Neural crest cell (in vitro differentiated cells): ENCODE measurements at places on chromosomes 13 and 19. TPM values are rescaled to one million over a fixed set of nuclear protein-coding genes. Genes with fewer than 3 reads are reported as not detected.

The CKM gene
- total RNA-seq = not detected in 2 replicates

The ZNF835 gene
- 0.11 TPM in 1 of 2 replicates, not detected in the other for total RNA-seq

The TINCR gene
- 0.37 and 0.55 TPM in 2 replicates for total RNA-seq

The ZSWIM9 gene
- total RNA-seq = 11.2 and 13.4 TPM in 2 replicates

The ZNF441 gene
- total RNA-seq = 3.9 and 5.7 TPM in 2 replicates

The FPR2 gene
- total RNA-seq = not detected in 2 replicates

The PLPP2 gene
- total RNA-seq = 0.89 and 1.1 TPM in 2 replicates

The CDX2 gene
- total RNA-seq = 1.3 and 2.4 TPM in 2 replicates

The RCBTB2 gene
- total RNA-seq = 25.2 and 26.3 TPM in 2 replicates

The ERICH6B gene
- total RNA-seq = not detected in 2 replicates

The DZIP1 gene
- total RNA-seq = 71.0 and 71.1 TPM in 2 replicates

The ZNF211 gene
- total RNA-seq = 22.9 and 23.4 TPM in 2 replicates

GRCh38 chr13:46491641-46492040, 61.3 kb upstream of the LRCH1 start:
- peaks cover 27% of the 10 kb centered on the region for H3K4me1 ChIP-seq
- DNase-seq = no peak
- no peak overlapping the region for H3K27ac ChIP-seq

GRCh38 chr19:46176116-46176860, 28.2 kb downstream of the IGFL2 start:
- no peak overlapping the region for H3K27ac ChIP-seq
- H3K36me3 ChIP-seq = no peaks in the 10 kb centered on the region
- DNase-seq = no peak
- H3K4me3 ChIP-seq = no peak overlapping the region
- H3K4me1 ChIP-seq = no peaks in the 10 kb centered on the region

- no peaks in the 10 kb centered on the region for H3K4me1 ChIP-seq
- no peak for DNase-seq
- no peaks in the 10 kb centered on the region for H3K27me3 ChIP-seq
- H3K27ac ChIP-seq = no peak overlapping the region
- H3K4me3 ChIP-seq = no peak overlapping the region
Measured at GRCh38 chr13:60369242-60369641, 27.8 kb upstream of the TDRD3 start.

GRCh38 chr19:52176574-52176973, 5.2 kb upstream of the ZNF836 start:
- no peaks in the 10 kb centered on the region for H3K27me3 ChIP-seq
- peaks cover 16% of the 10 kb centered on the region for H3K4me1 ChIP-seq
- H3K36me3 ChIP-seq = peaks cover 6% of the 10 kb centered on the region
- H3K4me3 ChIP-seq = peak overlapping the region; percentile 54

- no peak overlapping the region for H3K27ac ChIP-seq
- DNase-seq = no peak
- peak overlapping the region; percentile 2 for H3K4me3 ChIP-seq
- H3K36me3 ChIP-seq = peaks cover 37% of the 10 kb centered on the region
Measured at GRCh38 chr19:43664018-43664417, 6.0 kb downstream of the PLAUR start.

GRCh38 chr13:114069376-114070097, 62.9 kb downstream of the RASA3 start:
- peaks cover 11% of the 10 kb centered on the region for H3K36me3 ChIP-seq
- no peak for DNase-seq
- H3K4me3 ChIP-seq = no peak overlapping the region
- peak overlapping the region; percentile 87 for H3K27ac ChIP-seq
- peaks cover 6% of the 10 kb centered on the region for H3K27me3 ChIP-seq

- no peak overlapping the region for H3K4me3 ChIP-seq
- DNase-seq = no peak
- no peaks in the 10 kb centered on the region for H3K27me3 ChIP-seq
Measured at GRCh38 chr13:41053384-41053826, 7.9 kb upstream of the WBP4 start.

GRCh38 chr13:33639626-33640080, 178.3 kb upstream of the RFC3 start:
- H3K4me3 ChIP-seq = no peak overlapping the region
- no peaks in the 10 kb centered on the region for H3K27me3 ChIP-seq
- H3K4me1 ChIP-seq = peaks cover 39% of the 10 kb centered on the region
- no peak for DNase-seq
- no peaks in the 10 kb centered on the region for H3K36me3 ChIP-seq
- H3K27ac ChIP-seq = no peak overlapping the region

DNA sequence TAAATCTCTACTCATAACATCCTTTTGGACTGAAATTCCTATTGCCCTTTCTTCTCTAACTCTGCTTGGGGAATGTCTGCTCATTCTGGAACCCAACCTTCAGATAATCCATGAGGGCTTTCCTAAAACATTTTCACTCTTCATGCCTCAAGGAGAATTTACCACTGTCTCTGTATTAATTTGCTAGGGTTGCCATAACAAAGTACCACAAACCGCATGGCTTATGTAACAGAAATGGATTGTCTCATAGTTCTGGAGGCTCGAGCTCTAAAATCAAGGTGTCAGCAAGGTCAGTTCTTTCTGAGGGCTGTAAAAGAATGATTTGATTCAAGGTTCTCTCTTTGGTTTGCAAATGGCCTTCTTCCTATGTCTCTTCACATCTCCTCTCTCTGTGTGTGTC, 209.7 kb downstream of the LACC1 start:
- H3K36me3 ChIP-seq = peaks cover 3% of the 10 kb centered on the region
- no peak overlapping the region for H3K4me3 ChIP-seq
- no peaks in the 10 kb centered on the region for H3K4me1 ChIP-seq
- H3K27me3 ChIP-seq = no peaks in the 10 kb centered on the region
- DNase-seq = no peak

GRCh38 chr13:70630247-70630646, 522.0 kb upstream of the KLHL1 start:
- H3K27me3 ChIP-seq = no peaks in the 10 kb centered on the region
- no peak overlapping the region for H3K4me3 ChIP-seq
- DNase-seq = no peak
- no peak overlapping the region for H3K27ac ChIP-seq
- H3K4me1 ChIP-seq = no peaks in the 10 kb centered on the region

DNA sequence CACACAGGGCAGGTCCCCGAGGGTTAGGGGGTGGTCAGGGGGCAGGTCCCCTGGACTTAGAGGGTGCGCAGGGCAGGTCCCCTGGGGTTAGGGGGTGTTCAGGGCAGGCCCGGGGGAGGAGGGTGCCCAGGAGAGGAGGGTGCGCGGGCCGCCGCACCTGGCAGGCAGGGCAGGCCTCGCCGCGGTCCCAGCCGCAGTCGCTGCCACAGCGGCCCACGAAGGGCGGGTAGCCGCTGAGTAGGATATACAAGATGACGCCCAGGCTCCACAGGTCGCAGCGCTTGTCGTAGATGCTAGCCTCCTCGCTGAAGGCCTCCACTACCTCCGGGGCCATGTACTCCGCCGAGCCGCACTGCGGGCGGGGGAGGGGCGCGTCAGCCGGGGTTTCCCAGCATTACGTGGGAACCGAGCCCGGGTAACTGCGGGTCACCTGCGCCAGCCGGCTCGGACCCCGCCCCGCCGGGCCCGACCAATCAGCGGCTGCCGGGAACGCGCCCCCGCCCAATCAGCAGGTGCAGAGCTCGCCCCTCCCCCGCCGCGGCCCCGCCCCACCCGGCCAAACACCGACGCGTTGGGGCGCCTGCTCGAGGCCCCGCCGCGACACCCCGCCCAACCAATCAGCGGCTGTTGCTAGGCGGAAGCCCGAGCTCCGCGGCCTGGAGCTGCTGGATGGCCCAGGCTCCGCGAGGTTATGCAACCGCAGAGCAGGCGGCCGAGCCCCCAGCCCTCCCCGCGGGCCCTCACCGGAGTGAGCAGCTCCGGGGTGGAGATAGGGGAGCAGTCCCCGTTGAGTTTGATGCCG, 9.2 kb downstream of the MKNK2 start:
- H3K4me3 ChIP-seq = no peak overlapping the region
- peak; percentile 88 for DNase-seq
- H3K27ac ChIP-seq = peak overlapping the region; percentile 43
- H3K36me3 ChIP-seq = no peaks in the 10 kb centered on the region

DNA sequence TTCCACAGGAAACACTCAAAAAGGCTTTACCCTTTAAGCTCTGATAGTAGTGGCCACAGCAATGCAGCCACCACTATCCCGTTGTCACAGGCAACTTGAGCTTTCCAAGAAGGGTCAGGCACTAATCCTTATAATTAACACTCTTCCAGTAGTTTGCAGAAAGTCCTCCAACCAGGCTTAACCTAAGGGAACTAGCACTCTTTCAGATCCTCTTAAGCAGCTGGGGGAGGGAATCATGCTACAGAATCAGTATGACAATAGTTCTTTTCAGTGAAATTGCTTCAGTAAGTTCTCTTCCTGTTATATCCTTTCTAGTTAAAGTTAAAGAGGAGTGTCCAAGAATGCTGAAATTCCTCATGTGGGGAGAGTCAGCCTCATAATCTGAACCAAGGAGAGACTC, 82.2 kb downstream of the TNFSF11 start:
- no peak overlapping the region for H3K27ac ChIP-seq
- peaks cover 22% of the 10 kb centered on the region for H3K4me1 ChIP-seq
- H3K36me3 ChIP-seq = no peaks in the 10 kb centered on the region
- no peak for DNase-seq
- no peaks in the 10 kb centered on the region for H3K27me3 ChIP-seq

- DNase-seq = no peak
- H3K27me3 ChIP-seq = no peaks in the 10 kb centered on the region
- H3K27ac ChIP-seq = no peak overlapping the region
- peaks cover 5% of the 10 kb centered on the region for H3K4me1 ChIP-seq
- no peak overlapping the region for H3K4me3 ChIP-seq
- peaks cover 18% of the 10 kb centered on the region for H3K36me3 ChIP-seq
Measured at GRCh38 chr13:73880365-73880764, 253.8 kb downstream of the KLF12 start.

GRCh38 chr19:48350856-48351255, 12.9 kb downstream of the TMEM143 start:
- no peak overlapping the region for H3K4me3 ChIP-seq
- peaks cover 25% of the 10 kb centered on the region for H3K4me1 ChIP-seq
- H3K36me3 ChIP-seq = no peaks in the 10 kb centered on the region
- no peak for DNase-seq

- DNase-seq = no peak
- no peaks in the 10 kb centered on the region for H3K36me3 ChIP-seq
- peaks cover 21% of the 10 kb centered on the region for H3K27me3 ChIP-seq
Measured at GRCh38 chr19:45645068-45645630, 6.0 kb upstream of the EML2 start.

DNA sequence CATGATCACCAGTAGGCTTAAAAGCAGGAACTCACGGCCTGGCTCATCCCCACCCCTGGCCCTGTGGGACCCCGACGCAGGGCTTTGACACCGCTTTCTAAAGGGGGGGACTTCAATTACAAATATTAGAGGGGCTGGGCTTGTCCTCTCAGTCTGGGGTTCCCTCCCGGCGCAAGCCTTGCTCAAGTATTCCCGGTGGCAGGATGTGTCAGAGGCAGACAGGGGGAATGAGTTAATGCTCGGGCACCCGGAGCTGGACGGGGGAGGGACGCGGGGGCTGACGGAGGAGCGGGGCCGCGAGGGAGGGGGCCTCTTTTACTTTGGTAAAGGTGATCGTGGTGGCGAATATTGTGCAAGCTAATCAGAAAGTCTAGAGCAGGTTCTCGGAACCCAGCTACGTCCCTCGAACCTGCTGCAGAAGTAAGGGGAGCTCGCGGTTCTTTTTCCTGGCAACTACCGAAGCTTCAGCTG, 1.1 kb downstream of the FGF14 start:
- H3K4me1 ChIP-seq = peaks cover 25% of the 10 kb centered on the region
- DNase-seq = no peak
- peak overlapping the region; percentile 91 for H3K4me3 ChIP-seq
- H3K36me3 ChIP-seq = no peaks in the 10 kb centered on the region

- H3K4me3 ChIP-seq = peak overlapping the region; percentile 89
- no peak for DNase-seq
- H3K36me3 ChIP-seq = peaks cover 2% of the 10 kb centered on the region
- H3K27ac ChIP-seq = peak overlapping the region; percentile 16
- peaks cover 22% of the 10 kb centered on the region for H3K4me1 ChIP-seq
Measured at GRCh38 chr19:29809795-29810503, 1.8 kb upstream of the CCNE1 start.

DNA sequence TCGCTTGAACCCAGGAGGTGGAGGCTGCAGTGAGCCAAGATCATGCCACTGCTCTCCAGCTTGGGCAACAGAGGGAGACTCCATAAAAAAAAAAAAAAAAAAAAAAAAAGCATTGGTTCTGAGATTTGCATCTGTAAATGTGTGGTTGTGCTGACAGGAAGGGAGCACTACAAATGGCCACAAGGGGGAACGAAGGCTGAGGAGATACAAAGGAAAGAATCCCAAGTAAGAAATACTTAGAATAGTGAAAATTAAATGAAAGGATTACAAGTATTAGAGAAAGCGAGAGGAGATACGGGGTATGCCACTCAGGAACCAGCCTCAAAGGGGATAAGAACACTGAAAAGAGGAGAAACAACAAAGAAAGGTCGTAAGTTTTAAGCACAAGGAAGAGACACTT, 284.9 kb downstream of the KLF12 start:
- no peak for DNase-seq
- peaks cover 11% of the 10 kb centered on the region for H3K36me3 ChIP-seq
- no peak overlapping the region for H3K4me3 ChIP-seq
- H3K27ac ChIP-seq = no peak overlapping the region

DNA sequence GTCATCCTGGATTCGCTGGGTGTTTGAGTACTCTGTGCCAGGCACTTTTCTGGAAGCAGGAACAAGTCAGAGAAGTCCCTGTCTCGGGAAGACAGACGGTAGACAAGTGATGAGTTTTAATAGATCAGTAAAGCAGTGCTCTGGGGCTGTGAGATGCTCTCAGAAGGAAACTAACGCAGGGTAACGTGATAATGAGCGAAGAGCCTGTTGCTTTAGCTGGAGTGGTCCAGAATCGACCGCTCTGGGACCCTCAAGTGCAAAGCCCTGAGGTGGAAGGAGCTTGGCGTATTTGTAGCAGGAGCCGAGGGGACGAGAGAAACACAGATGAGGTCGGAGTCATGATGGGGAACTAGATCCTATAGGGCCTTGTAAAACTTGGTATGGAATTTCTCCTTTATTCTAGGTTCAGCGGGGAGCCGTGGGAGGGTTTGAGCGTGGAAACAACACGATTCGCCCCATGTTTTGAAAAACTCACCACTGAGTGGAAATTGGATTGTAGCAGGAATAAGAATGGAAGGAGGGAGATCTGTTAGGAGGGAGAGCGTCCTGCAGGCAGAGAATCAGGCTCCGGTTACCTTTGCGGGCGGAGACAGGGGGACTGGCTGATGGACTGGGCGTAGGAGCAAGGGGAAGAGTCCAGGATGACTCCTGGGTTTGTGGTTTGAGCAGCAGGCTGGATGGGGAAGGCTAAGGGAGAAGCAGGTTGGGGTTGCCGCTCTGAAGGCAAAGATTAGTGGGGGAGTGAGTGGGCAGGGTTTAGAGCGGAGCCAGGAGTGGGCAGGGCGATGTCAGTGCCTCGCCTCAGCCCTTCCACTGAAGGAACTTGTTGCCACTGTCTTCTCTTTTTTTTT, 763 bp downstream of the POLD1 start:
- H3K4me1 ChIP-seq = peaks cover 32% of the 10 kb centered on the region
- peak overlapping the region; percentile 98 for H3K27ac ChIP-seq
- H3K36me3 ChIP-seq = peaks cover 10% of the 10 kb centered on the region
- peak overlapping the region; percentile 99 for H3K4me3 ChIP-seq

- H3K27ac ChIP-seq = no peak overlapping the region
- peaks cover 4% of the 10 kb centered on the region for H3K36me3 ChIP-seq
- no peak for DNase-seq
- no peaks in the 10 kb centered on the region for H3K27me3 ChIP-seq
Measured at GRCh38 chr13:77230560-77230959, 96.3 kb downstream of the MYCBP2 start.

GRCh38 chr13:114100446-114101357, 31.7 kb downstream of the RASA3 start:
- no peak overlapping the region for H3K27ac ChIP-seq
- no peak for DNase-seq
- peaks cover 4% of the 10 kb centered on the region for H3K27me3 ChIP-seq
- peaks cover 37% of the 10 kb centered on the region for H3K4me1 ChIP-seq
- H3K4me3 ChIP-seq = no peak overlapping the region
